ENCODE measurements at places on chromosomes 7 and 10. TPM values are rescaled to one million over a fixed set of nuclear protein-coding genes. Genes with fewer than 3 reads are reported as not detected.

The SLC18A3 gene
- not detected for total RNA-seq

The EZH2 gene
- total RNA-seq: 21.0 TPM

The UNC5B gene
- total RNA-seq: 2.8 TPM

The SAMD9L gene
- total RNA-seq: 0.45 TPM

The PTPN20 gene
- 3.7 TPM for total RNA-seq

The DEPP1 gene
- total RNA-seq: 3.2 TPM

The CHST15 gene
- 6.3 TPM for total RNA-seq

The NT5C2 gene
- total RNA-seq: 67.0 TPM

The GFRA1 gene
- total RNA-seq: 8.4 TPM

The OR2A7 gene
- total RNA-seq: not detected

The KEL gene
- total RNA-seq: not detected

The SEMA3D gene
- 0.09 TPM for total RNA-seq

The ZNF117 gene
- total RNA-seq: 0.20 TPM

The ASZ1 gene
- not detected for total RNA-seq

The LIPF gene
- total RNA-seq: not detected

The CDH23 gene
- total RNA-seq: 3.2 TPM

The GDF2 gene
- total RNA-seq: not detected

The KCNIP2 gene
- total RNA-seq: 0.54 TPM

The CPED1 gene
- not detected for total RNA-seq

Data from A549 treated with dexamethasone at 1 μM for 4 hours (cell line).